Left ventricle myocardium superior (tissue), 1 donor: ENCODE measurements at places on chromosomes 13 and 19. TPM values are rescaled to one million over a fixed set of nuclear protein-coding genes. Genes with fewer than 3 reads are reported as not detected.

ZNF146 gene
- total RNA-seq, result 29.1 TPM

SWSAP1 gene
- total RNA-seq, result 2.0 TPM

IFNL1 gene
- total RNA-seq, result not detected

OR7D2 gene
- 0.07 TPM for total RNA-seq

FBXL3 gene
- 31.7 TPM for total RNA-seq

LGALS14 gene
- not detected for total RNA-seq

CNN1 gene
- 81.7 TPM for total RNA-seq

IRF3 gene
- total RNA-seq, result 40.6 TPM

FUT1 gene
- total RNA-seq, result 1.6 TPM

MCF2L gene
- 49.5 TPM for total RNA-seq

TMEM255B gene
- total RNA-seq, result 12.1 TPM

RNF225 gene
- total RNA-seq, result not detected

GRCh38 chr19:14325863-14326262 lies 55.4 kb upstream of the ADGRE5 start:
- DNase-seq, result no peak

DNA sequence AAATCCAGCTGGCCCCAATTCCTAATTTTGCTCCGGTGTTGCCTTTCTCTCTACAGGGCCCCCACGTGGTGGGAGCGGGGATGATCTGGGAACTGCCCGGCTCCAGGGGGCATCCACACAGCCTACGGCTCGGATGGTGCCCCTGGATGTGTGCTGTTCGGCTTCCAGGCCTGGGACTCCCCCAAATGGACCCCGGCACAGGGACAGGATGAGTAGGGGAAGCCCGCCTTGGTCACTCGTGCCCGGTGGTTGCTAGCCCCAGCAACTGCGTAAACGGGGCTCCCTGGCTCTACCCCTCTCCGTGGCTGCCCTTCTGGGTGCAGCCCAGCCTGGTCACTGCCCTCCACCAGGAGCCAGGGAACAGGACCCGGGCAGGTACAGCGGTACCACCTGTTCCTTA lies 111.5 kb downstream of the TEX26 start:
- no peak for DNase-seq

- no peak for DNase-seq
These were observed 532.7 kb upstream of the SPRY2 start for GRCh38 chr13:80873589-80873988.

DNA sequence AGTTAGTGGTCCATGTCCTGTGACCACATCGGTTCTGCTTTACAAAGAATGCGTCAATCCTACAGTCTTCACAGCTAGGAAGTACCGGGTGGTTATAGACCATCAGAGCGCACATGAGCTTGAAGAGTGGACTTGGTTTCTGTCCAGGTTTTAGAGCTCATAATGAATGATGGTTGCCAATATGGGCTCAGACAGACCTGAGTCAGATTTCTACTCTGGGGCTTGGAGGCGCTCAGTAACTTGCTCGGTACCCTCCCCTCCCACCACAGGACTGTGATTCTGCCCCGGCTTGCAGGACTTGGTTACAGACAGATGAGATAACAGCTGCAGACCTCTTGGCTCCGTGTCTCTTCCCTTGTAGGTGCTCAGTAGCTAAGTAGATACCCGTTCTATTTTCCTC lies 284.7 kb downstream of the TSHZ3 start:
- no peak for DNase-seq

DNA sequence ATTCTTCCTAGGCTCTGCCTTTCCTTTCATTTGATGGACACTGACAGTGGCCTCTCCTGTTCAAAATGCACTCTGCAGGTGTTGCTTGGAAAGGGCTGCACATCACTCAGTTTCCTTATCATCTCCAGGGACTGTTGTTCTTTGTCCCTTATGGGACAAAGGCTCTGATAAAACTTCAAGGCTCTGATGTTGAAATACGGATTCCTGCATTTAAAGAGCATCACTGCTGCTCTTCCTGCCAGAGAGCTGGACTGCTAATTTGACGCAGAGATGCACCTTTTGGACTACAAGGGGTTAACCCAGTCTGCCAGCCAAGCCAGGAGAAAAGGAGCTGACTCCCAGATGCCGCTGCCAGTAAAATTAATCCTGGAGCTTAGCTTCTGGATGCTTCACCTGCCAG lies 952.1 kb downstream of the DIAPH3 start:
- no peak for DNase-seq

DNA sequence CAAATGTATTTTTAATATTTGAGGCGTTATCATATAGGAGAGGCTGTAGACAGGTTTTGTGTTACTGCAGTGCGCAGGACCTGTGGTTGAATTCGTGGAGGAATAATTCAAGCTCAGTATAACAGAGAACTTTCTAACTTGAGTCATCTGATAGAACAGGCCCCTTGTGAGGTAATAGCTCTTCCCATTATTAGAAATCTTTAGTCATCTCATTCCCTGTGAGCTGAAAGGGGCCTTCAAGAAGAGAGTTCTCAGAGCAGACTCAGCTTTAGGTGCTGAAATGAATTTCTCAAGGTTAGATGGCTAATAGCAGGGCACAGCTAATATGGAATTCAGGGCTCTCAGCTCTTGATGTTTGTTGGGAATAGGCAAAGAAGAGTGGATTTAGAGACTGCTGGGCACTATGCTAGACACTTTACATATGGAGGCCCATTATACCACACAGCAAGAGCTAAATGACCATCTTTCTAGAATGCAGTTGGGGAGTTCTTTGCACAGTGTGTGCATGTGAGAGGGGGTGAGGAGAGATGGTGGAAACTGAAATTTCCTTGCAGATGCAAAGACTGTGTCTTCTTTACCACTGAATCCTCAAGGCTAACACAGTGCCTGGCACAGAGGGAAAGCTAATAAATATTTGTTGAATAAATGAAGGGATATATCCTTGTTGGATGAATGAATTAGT lies 89.5 kb downstream of the DGKH start:
- DNase-seq, result no peak

DNA sequence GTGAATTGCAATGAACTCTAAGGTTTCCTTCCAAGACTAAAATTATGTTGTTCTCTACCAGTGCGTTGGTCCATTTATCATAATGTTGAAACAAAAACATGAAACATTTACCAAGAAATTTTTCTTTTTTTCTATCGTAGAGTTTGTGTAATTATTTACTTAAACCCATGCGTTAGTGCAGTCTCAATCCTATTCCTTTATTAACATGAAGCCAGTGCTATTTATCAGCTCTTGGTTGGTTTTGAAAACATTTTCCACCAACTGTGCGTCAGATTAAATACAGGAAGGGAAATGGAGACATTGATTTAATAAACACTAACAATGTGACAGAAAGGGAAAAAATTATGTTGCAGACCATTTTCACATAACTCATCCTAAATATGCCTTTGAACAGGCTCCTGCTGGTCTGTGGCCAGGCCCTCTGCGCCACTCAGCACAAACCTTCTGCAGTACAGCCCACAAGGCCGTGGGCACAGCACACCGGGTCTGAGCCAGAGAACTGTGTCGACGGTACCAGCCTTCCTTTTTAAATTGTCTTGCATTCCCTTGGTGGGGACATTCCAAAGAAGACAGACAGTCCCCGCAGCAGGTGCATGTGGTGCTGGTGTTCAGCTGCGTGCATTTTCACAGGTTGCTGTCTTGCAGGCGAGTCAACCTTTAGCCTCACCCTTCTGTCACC lies 135.8 kb downstream of the SHISA2 start:
- no peak for DNase-seq

DNA sequence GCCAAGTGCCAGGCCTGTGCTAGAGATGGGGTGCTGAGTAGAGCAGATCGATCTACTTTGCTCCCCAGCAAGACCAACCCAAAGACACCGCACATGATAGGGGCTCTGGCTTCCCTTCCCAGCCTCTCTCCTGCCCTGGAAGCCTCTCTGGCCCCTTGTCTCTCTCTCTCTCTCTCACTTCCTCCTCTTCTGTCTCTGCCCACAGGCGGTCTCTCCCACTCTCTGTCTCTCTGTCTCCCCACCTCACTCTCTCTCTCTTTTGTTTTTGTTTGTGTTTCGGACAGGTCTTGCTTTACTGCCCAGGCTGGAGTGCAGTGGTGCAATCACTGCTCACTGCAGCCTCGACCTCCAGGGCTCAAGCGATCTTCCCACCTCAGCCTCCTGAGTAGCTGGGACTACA lies 1.3 kb downstream of the SELENOV start:
- DNase-seq, result no peak

DNA sequence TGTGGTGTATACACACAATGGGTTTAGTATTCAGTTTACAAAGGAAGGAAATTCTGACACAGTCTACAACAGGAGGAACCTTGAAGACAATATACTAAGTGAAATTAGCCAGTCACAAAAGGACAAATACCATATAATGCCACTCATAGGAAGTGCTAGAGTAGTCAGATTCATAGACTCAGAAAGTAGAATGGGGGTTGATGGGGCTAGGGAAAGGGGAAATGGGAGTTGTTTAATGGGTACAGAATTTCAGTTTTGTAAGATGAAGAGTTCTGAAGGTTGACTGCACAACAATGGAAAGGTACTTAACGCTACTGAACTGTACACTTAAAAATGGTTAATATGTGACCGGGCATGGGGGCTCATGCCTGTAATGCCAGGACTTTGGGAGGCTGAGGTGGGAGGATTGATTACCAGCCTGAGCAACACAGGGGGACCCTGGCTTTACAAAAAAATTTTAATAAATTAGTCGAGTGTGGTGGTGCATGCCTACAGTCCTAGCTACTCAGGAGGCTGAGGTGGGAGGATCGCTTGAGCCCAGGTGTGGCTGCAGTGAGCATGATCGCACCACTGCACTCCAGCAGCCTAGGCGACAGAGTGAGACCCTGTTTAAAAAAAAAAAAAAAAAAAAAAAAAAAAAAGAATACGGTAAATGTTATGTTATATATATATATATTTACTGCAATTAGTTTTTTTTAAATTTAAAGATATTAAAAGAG lies 45.0 kb downstream of the SLC15A1 start:
- DNase-seq, result no peak

- no peak for DNase-seq
These were observed 34.3 kb downstream of the ELF1 start for GRCh38 chr13:40984668-40985366.

DNA sequence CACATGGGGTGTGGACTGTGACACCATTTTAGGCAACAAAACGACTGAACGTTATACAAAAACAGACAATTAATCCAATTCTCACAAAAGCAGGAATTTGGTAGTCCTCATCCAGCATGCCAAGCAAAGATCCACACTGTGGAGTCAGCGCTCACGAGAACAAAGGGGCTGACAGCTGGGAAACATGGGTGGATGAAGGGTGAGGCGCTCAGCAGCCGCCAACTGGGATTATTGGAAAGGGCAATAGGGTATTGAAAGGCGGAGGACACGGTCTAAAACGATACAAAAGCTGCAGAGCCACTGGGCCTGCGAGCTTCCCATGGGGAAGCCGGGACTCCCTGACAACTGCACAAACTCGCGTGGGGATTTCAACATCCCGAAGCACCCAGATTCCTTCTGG lies 4.7 kb upstream of the ZNF813 start:
- DNase-seq, result no peak

DNA sequence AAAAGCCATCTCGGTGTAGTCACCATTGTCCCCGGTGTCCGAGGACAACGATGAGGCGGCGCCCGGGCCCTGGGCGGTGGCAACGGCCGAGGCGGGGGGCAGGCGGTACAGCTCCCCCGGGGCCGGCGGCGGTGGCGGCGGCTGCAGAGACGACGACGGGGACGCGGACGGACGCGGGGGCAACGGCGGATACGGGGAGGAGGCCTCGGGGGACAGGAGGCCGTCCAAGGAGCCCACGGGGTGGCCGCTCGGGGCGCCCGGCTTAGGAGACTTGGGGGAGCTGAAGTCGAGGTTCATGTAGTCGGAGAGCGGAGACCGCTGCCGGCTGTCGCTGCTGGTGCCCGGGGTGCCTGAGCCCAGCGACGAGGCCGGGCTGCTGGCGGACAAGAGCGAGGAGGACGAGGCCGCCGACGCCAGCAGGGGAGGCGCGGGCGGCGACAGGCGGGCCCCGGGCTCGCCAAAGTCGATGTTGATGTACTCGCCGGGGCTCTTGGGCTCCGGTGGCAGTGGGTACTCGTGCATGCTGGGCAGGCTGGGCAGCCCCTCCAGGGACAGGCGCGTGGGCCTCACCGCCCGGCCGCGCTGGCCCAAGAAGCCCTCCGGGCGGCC lies 3.5 kb downstream of the IRS2 start:
- DNase-seq, result no peak

- peak; percentile 75 for DNase-seq
These were observed at the start of gene EML2 for GRCh38 chr19:45638930-45639729. Gene EML2 (minus strand): TSS chr19:45639397. CDS start chr19:45639376, 21 bp downstream.

DNA sequence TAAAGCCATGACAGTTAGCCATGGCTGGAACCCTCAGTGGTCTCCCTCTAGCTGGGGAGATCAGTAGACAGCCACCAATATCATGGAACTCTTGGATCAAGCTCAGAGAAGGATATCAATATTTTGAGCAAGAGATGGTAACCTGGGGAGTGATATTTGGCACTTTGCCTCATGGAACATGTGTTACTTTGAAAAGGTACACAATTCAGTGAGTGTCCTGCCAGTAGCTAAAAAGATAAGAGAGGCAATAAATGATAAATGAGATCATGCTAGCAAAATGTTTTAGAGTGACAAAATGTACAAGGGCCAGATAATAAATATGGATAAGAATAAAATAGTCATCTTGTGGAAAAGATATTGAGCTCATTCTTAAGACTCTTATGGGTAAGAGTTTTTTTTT lies 1618.7 kb downstream of the OLFM4 start:
- DNase-seq, result no peak

DNA sequence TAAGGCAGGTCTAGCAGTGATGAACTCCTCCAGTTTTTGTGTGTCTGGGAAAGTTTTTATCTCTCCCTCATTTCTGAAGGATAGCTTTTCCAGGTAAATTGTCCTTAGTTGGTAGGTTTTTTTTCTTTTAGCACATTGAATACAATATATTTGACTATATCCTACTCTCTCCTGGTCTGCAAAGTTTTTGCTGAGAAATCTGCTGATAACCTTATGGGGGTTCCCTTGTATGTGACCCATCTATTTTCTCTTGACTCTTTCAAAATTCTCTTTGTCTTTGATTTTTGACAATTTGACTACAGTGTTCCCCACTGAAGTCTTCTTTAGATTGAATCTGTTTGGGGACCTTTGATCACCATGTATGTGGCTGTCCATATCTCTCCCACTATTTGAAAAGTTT lies 42.6 kb upstream of the ZNF507 start:
- DNase-seq, result no peak

DNA sequence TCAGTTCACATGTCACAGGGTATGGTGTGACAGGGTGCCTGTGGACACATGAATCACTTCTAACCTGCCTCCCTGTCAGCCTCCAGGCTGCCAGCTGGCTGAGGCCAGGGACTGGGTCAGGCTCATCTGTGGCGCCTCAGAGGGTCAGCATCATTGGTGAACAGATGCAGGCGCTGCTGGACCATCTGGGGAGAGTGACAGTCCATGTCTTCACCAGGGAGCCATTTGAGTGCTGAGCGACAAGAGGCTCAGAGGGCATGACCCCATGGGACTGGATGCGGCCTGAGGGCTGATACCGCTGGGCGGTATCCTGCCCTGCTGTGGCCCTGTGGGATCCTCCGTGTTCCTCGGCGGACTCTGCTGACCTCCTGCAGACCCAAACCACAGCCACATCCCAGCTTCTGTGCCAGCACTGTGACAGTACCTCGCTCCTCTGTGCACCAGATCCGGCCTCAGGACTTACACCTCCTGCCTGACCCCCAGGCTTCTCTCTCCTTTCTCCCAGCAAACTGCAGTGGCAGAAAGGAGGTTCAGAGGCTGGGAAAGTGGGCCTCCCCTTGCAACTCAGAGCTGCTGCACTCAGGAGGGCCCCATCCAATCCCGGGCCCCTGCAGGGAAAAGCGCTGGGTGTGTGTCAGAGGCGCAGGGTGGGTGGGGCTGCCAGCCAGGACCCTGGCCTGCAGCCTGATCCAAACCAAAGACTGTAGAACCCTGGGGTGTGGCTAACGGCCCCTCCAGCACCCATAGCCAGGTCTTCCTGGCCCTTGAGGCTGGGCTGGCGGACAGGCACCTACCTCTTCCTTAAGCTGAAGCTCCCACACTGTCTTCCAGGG lies 10.2 kb downstream of the ACTMAP start:
- no peak for DNase-seq
